Calu3 (cell line): ENCODE measurements at places on chromosomes 6 and 20.

- DNase-seq, result no peak
These were observed 275.3 kb downstream of the HIVEP2 start for GRCh38 chr6:142669471-142670351.

- no peak for DNase-seq
These were observed 246.9 kb upstream of the ZFP64 start for GRCh38 chr20:52438326-52438963.

- no peak for DNase-seq
These were observed 579.0 kb upstream of the FLRT3 start for GRCh38 chr20:14916360-14916920.

DNA sequence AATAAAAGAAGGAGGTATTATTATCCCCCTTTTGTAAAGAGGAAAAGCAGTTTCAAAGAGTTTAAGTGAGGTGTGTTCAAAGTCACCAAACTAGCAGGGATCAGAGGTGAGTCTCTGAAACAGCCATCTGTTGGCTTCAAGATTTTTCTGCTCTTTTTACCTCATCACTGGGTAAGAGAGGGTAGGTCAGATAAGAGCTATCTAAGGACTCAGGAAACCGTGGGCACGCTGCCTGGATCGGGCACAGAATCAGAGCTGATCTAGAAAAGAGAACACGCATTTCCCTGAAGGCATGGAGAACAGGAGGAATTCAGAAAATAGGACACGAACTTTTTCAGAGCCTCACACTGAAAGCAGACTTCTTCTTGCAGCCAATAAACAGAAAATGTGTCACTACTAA is 65.8 kb upstream of the LY86 start:
- DNase-seq, result no peak

DNA sequence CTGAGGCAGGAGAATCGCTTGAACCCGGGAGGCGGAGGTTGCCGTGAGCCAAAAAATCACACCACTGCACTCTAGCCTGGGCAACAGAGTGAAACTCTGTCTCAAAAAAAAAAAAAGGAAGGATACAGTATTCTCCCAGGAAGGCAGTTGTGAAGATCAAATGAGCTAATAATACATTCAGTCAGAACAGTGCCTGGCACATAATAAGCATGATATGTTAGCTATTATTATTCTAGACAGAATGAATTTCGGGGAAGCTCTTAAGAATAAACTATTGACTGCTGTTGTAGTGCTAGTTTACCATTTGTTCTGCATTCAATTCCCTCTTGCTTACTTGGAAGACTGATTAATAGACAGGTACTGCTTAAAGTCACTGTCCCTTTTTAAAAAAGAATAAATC is 40.6 kb downstream of the NDUFAF5 start:
- no peak for DNase-seq

GRCh38 chr6:52416629-52417151 is 3.5 kb upstream of the EFHC1 start:
- DNase-seq, result peak; percentile 70

DNA sequence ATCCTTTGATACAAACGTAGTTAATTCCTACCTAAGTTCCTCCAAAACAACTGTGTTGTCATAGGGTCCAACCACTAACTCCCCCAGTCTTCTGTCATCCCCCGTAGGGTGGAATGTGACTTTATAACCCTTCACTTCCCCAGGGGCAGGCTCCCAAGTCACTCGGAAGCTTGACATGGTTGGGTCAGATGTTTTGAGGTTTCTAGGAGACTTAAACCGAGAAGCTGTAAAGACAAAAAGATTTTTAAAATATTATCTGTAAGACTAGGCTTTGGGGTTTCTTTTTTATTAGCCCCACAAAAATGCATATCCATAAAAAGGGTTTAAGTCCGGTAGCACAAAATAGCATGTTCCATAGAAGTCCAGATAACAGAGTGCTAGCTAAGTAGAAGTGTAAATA is 50.2 kb downstream of the COL12A1 start:
- no peak for DNase-seq

GRCh38 chr20:59289994-59290393 is 10.4 kb upstream of the EDN3 start:
- DNase-seq, result no peak

- DNase-seq, result no peak
These were observed 143.8 kb downstream of the SLC16A10 start for GRCh38 chr6:111231090-111231459.

- DNase-seq, result no peak
These were observed 134.2 kb downstream of the GMDS start for GRCh38 chr6:2111162-2111677.

DNA sequence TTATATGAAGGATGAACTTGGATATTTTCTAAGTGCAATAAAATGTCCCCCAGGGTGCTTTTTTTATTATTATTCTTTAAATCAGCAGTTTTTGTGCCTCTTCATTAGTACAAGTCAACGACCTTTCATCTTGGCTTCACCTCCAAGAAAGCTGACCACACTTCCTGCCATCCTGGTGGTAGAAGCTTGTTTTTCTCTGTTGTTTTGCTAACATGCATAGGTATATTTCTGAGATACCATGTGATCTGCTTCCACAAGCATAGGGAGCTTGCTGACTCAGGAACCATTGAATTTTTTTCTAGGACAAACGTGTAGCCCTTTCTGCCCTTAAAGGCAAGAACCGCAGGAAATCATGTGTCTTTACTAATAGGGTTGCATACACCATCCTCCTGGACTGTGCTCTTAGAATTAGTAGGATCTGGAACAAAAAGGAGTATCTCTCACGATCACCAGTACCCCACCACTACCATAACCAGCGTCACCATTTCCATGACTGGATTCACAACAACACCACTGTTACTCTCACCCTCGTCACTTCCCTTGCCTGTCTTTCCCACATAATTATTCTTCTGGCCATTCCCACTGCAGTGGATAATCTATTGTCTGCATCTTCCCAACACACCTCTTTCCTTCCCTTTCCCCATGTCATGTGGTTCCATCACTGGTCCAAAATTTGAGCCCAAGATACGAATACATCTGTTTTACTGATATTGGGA is 207.1 kb downstream of the MAFB start:
- DNase-seq, result no peak

GRCh38 chr20:48897305-48898010 is 24.1 kb upstream of the ARFGEF2 start:
- DNase-seq, result no peak

GRCh38 chr6:100260584-100260983 is 204.1 kb downstream of the SIM1 start:
- no peak for DNase-seq

DNA sequence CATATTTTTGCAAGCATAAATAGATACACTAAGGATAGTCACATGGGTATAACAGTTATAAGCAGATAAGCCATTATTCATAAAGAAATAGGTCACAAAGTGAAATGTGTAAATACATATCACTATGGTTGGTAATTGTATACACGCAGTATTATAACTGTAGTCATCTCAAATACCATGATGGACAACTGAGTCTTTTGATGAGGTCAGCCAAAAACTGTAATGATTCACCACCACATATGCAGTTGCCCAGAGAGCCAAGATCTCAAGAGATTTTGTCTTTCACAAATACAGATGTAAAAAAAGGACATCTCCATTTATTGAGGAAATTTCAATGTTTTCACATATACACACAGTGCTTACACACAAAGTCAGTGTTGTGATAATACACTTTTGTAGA is 28.3 kb downstream of the ZNF292 start:
- no peak for DNase-seq

DNA sequence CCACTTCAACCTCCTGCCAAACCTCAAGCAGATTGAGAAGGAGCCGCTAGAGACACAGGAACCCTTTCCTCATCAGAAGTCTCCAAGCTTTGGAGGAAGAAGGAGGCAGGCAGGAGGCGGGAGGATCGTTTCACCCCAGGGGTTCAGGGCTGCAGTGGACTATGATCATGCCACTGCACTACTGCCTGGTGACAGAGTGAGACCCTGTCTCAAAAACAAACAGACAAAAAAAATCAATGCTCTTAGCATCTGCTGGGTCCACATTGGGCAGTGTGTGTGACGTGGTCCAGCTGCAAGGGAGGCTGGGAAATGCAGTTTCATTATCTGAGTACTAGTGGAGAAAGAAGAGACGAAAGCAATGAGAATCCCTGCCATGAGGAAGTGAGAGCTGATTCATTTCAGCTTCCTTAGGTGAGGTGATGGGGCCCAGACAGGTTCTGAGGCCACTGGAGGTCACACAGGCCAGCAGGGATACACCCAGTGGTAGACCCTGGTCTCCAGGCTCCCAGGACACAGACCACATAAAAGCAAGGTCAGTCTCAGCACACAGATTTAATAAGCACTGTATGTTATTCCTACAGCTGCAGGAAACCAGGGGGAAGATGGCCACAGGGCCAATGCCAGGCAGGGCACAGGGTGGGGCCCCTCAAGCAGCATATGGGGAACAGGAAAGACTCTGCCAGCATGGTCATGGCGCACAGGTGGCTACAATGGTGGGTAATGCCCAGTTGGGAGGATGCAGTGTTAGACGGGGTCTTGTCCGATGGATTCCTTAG is 4.3 kb downstream of the GFRA4 start:
- DNase-seq, result no peak

DNA sequence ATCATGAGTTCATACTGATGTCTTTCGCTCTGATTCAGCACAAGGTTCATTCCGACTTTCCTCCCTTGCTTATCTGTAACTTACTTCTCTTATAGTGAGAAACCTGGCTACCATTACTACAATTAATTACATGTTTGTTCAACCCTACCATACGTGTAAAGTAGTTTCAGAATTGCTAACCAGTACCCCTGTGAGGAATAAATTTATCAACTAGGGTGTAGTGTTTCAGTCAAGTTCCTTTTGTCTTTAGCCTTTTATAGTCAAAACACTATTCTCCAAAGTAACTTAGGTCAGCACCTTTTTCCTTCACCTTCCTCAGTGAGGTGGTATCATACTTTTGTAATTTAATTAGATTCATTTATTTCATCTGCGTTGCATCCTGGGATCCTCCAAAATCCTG is 64.9 kb downstream of the MAP3K4 start:
- DNase-seq, result no peak

GRCh38 chr20:24853916-24854315 is 95.2 kb upstream of the CST7 start:
- no peak for DNase-seq

- DNase-seq, result no peak
These were observed 1375.0 kb downstream of the EPHA7 start for GRCh38 chr6:92044312-92044711.

GRCh38 chr6:169701311-169701953 is 397 bp downstream of the WDR27 start:
- peak; percentile 12 for DNase-seq

GRCh38 chr20:35271904-35272303 is 6.0 kb downstream of the MMP24OS start:
- no peak for DNase-seq

GRCh38 chr6:33599413-33599938 is 19.4 kb upstream of the BAK1 start:
- no peak for DNase-seq

- DNase-seq, result no peak
These were observed 24.6 kb upstream of the SERPINB1 start for GRCh38 chr6:2866171-2866846.

DNA sequence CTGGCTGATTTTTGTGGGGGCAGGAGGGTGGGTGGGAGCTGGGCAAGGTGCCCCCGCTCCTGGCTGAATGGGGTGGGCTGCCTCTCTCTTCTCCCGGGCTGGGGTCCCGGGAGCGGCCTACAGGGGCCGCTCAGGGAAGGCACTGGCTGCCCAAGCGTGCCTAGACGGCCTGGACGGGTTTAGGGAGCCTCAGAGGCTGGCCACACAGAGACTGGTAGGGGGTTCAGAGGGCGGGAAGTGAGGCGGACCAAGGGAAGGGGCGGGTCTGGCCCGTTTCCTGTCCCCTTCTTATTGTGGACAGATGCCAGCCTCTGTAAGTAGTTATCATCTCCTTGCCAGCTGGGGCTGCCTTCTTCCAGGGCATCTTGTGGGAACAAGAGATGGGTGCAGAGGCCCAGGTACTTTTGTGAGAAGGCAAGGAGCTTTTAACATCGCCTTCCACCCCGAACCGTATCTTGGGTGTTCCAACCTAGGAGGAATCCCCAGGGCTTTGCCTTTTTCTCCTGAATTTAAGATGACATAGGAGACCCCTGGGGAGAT is 437 bp downstream of the CD40 start:
- DNase-seq, result peak; percentile 26

- DNase-seq, result no peak
These were observed 205.6 kb downstream of the ZDHHC14 start for GRCh38 chr6:157586476-157587126.

GRCh38 chr6:42049116-42049809 is 1.1 kb upstream of the TAF8 start:
- DNase-seq, result no peak

GRCh38 chr6:98847779-98848538 is 13.6 kb downstream of the POU3F2 start:
- DNase-seq, result no peak

DNA sequence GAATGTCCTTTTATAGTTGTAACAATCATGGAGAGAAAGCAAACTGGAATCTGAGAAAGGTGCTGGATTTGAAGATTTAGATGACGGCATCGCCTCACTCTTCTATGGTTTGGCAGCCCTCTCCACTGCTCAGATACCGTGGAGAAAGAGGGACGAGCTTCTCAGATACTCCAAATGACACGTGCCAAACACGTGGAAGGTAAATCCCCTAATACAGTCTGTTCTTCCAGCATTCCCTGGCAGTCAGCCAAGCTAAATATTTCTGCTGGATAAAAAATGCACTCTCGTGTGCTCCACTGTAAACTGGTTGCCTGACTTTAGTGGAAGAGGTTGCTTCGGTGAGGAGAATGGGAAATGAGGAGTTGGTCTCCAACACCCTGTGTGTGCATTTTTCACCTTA is 16.7 kb upstream of the PRDM1 start:
- peak; percentile 51 for DNase-seq

GRCh38 chr6:158554611-158555361 is 5.1 kb upstream of the TMEM181 start:
- no peak for DNase-seq

- no peak for DNase-seq
These were observed 88.6 kb downstream of the BFSP1 start for GRCh38 chr20:17442588-17442987.

DNA sequence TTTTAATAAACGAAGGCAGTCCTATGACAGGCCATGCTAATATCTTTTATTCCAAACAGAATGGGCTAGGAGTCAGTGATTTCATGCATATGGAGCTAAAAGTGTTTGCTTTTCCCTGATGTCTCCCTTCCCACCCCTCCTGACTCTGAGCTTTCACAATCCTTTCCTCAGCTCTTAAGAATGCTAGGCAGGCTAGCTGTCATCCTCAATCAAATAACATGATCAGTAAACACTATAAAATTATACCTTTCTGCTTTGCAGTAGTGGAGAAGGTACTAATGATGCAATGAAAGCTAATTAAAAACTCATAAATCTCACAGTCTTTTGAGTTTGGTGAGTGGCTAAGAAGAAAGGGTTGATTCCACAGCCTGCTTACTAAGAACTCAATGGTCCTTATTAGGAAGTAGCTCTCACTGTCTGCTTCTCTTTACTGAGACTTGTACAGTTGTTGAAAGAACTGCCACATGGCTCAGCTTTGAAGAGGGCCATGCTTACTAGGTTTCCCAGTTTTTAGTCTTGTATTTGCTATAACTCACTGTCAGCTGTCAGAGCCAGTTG is 250.9 kb upstream of the JAG1 start:
- no peak for DNase-seq

GRCh38 chr6:40899684-40900155 is 139.3 kb downstream of the UNC5CL start:
- DNase-seq, result no peak

GRCh38 chr6:6546318-6547109 is 42.0 kb upstream of the LY86 start:
- DNase-seq, result peak; percentile 32

GRCh38 chr6:163252061-163252591 is 162.4 kb upstream of the QKI start:
- DNase-seq, result no peak

GRCh38 chr6:137402143-137402680 is 92.0 kb downstream of the OLIG3 start:
- no peak for DNase-seq

GRCh38 chr6:130424710-130425109 is 58.9 kb downstream of the TMEM200A start:
- DNase-seq, result no peak
